DMS79 (cell line): ENCODE measurements at places on chromosomes 2 and 18.

- no peak for DNase-seq
Observed at GRCh38 chr2:222866358-222866960, 5.6 kb downstream of the ACSL3 start.

DNA sequence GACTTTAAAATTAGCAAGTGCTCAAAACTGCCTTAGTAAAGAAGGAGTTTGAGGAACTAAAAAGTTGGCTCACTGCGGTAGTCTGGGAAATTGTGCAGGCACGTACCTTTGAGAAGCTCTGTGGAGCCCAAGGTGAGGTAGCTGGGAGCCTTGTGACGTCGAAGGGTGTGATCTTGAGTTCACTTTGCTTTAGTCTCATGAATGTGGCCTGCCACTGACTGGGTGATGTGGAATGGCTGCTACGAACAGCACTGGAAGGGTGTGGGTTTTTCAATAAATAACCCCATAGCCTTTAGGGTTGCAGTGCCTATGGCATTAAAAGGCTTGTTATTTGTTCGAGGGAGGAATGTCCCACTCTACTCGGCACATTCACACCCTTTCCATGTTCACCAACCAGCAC is 312.3 kb downstream of the PRKCE start:
- DNase-seq = no peak

DNA sequence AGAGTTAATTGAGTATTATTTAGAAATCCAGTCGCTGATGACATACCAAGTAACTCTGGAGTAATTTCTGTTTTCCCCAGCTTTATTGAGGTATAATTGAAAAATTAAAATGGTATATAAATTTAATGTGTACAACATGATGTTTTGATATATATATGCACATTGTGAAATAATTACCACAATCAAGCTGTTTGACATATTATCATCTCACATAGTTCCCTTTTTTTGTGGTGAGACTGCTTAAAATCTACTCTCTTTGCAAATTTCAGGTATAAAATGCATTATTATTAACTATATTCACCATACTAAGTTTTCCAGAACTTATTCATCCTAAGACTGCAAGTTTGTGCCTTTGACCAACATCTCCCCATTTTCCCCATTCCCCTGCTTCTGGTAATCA is 25.0 kb upstream of the SPAG16 start:
- no peak for DNase-seq

- no peak for DNase-seq
Observed at GRCh38 chr2:17181051-17181752, 337.0 kb downstream of the RAD51AP2 start.

DNA sequence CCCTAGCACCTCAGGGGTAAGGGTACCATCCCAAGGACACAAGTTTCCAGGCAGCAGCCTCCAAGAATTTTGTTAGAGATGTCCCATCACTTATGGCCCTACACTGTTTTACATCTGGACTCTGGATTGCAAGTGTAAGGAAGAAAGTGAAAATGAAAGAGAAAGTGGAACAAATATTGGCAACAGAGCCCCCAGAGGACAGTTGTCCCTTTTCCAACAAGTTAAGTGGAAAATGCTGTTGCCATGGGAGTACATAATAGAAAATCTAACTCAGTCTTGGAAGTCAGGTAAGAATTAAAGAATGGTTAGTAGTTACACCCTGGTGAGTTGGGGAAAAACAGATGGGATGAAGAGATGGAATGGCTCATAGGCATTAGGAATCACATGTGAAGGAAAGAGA is 50.6 kb downstream of the TTC21B start:
- no peak for DNase-seq

DNA sequence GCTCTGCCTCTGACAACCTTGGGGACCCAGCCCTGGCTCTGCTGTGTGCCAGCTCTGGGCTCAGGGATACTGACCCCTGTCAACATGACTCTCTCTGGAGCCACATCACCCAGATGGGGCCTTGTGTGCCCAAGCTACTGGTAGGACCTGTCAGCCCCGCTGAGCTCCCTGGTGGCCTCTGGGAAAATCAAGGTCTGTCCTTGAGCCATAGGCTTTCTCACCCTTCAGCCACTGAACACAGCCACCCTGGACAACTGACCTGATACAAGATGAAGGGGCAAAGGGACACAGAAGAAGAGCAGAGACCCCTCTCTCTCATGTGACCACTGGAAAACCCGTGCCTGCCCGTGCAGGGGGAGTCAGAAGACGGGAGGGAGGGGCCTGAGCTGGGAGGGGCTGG is 7.8 kb downstream of the CCDC74A start:
- no peak for DNase-seq

DNA sequence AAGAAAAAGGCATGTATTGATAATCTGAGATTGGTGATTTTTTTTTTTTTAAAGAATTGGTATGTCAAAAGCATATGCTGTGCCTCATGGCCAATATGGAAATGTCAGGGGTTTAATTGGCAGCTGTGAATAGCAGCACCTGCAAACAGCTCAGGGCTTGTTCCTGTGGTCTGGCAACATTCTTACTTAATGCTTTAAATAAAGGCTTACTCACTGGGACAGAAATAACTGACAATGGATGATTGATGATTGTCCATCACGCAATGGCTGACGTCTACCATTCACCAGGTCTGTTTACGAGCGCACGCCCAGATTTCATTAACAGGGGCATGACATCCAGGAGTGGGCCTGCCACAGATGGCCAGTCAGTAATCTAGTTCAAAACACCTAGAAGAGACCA is 66.7 kb downstream of the ETAA1 start:
- peak; percentile 5 for DNase-seq

GRCh38 chr2:317501-318424 is 29.9 kb upstream of the ALKAL2 start:
- no peak for DNase-seq

DNA sequence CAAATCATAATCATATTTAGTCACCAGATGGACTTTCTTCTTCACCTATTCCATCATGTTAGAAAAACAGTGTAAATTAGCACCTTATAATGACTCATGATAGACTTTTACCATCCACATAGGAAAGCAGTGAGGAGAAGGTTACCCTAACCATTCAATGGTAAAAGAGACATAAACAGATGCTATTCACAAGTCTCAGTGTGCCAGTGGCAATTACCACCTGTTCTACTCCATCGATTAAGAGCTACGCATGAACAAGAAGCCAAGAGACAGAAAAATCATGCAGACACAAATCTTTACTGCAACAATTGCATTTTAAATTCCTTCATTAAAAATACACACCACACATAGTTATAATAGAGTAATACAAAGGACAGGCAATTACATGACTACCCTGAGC is 106.7 kb upstream of the CHAC2 start:
- DNase-seq = no peak

DNA sequence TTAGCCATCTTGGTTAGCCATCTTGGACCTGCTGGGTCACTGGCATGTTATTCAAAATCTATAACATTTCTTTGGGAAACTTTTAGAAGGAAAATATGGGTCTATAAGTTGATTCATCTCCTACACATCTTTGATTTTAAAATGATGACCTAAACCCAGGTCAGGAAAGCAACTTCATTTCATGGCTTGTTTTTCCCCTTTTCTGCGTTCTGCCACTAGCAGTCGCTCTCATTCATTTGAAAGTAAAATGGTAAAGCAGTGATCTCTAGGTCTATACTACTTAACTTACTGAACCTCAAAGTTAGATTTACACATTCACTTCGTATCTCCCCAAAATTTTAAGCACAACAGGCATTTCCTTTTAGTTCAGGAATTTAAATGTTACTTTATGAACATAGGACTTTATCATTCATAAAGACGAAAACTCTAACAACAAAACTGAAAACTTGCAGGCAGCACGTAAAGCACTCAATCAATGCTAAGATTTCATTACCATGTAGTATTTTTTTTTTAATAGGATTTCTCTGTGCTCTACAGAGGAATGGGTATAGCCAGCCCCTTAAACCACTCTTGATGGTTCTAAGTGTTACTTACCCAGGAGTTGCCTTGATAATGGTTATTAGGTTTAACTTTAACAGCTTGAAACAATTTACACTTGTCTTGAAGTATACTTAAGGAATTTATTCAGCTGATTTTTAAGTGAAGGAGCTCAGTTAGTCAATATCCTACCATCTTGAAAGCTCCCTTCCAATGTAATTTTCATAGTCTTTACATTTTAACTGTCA is 62.5 kb downstream of the GORASP2 start:
- DNase-seq = peak; percentile 63

GRCh38 chr2:173199294-173199693 is 123.6 kb downstream of the MAP3K20 start:
- no peak for DNase-seq

DNA sequence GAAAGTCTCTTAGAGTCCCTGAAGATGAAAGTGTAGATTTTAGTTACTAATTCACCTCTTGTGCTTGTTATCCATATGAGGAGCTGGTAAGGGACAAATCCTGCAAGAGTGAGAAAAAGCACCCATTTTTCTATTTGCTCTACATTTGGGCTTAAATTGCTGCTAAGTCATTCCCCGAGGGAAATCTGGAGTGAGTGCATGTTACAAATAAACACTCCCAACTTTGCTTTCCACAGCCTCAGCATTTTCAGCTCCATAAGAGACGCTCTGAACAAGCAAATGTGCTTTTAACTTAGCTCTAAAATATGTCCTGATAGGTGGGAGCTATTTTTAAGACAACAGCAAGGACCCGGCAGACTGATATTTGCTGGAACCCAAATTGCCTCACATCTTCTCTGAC is 126.7 kb downstream of the DPP10 start:
- DNase-seq = no peak

GRCh38 chr2:129233751-129234406 is 745.6 kb upstream of the RAB6C start:
- DNase-seq = peak; percentile 28
